ENCODE measurements at places on chromosomes 4 and X. TPM values are rescaled to one million over a fixed set of nuclear protein-coding genes. Genes with fewer than 3 reads are reported as not detected.
A peak's percentile ranks its signal among the peaks of the same experiment; 100 is the strongest.

- DNase-seq, result no peak
These were observed 104.3 kb upstream of the GK2 start for GRCh38 chr4:79512363-79512762.

DNA sequence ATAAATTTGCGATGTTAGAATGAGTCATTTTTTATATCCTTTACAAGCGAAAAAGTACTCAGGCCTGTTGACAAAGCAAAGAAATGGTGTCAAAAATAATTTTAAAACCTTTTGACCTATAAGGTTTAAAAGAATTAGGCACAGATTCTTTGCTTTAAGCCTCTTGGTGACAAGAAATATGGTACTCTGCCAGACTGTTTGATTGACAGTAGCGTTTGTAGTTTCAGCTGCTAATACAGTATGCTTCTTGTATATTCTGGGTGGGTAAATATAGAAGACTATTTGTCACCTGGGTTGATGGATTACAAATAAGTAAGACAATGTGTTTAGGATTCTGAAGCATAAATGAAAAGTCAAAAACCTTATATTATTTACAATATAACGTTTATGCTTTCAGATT, 193.1 kb upstream of the PITX2 start:
- DNase-seq, result no peak

- DNase-seq, result no peak
These were observed 313.1 kb upstream of the ANXA10 start for GRCh38 chr4:167779280-167779679.

GRCh38 chr4:28385801-28386200, 1525.2 kb downstream of the STIM2 start:
- DNase-seq, result no peak

DNA sequence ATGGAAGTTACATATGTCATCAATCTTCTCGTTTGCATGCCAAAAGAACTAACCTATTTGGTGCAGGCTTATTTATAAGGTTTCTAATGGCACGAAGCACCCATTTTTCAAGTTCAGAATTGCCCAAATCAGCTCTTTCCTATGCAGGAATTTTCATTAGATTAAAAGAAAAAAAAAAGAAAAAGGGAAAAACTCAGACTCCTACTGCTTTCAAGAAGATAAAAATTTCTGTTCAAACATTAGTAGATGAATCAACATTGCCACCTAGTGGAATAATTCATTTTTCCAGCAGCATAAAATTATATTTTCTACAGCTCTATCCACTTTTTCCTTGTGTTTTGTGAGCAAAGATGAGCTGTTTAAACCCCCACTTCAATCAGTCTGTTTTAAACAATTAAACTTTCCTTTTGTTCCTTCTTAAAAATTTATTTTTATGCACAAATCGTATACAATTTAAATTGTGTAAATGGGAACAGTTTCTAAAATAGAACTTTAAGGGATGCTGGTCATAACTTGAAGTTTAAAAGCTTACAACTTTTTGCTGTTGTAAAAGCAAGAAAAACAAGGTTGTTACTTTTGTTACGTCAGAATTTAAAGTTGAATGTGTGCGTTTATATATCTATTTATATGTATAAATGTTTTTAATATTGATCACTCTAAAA, 309.9 kb downstream of the ARAP2 start:
- DNase-seq, result peak; percentile 21

- no peak for DNase-seq
These were observed 13.2 kb downstream of the ATP8A1 start for GRCh38 chr4:42643685-42644084.

The PARM1 gene
- total RNA-seq, result 0.09 TPM

The PABPC1L2B gene
- not detected for total RNA-seq
